ENCODE measurements at places on chromosomes 2 and 18.
A peak's percentile ranks its signal among the peaks of the same experiment; 100 is the strongest.

- DNase-seq, result no peak
These were observed 59.7 kb upstream of the DNMT3A start for GRCh38 chr2:25401307-25402026.

GRCh38 chr2:80475970-80476369, 171.4 kb upstream of the LRRTM1 start:
- no peak for DNase-seq

DNA sequence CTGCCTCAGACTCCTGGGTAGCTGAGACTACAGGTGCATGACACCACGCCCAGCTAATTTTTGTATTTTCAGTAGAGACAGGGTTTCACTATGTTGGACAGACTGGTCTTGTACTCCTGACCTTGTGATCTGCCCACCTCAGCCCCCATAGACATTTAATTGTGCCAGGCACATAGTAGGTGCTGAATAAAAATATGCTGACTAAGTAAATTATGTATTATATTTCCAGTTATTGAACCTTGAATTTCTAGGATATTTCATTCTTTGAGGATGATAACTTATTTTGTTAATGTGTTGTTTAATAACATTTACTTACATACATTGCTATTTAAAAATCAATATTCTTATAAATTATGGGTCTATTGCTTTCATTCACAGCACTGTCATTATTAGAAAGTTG, 190.4 kb upstream of the LRRTM4 start:
- DNase-seq, result no peak

DNA sequence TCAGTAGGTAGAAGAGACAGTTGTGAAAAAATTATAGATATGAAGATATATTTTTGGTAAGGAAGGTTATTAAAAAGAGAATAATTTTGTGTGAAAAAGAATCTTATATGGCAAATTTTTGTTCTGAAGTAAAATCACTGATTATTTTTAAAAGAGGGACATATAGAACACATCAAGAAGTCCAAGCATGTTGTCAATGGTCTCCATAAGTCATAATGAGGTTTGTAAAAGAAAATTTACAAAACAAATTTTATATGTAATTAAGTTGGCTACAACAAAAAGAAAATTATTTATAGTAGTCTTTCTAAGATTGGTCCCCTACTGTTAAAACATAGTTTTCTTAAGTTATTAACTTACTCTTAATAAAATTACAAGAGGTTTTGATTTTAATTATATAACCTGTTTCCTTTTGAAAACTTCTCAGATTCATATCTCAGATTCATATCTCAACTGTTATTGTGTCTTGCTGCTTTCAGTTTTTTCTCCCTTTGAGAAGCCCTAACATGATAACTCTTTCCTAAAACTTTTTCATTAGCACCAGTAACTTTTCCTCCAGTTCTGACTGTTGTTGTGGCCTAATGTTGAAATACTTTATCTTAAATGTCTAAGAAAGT, 81.2 kb downstream of the SH3YL1 start:
- DNase-seq, result no peak

DNA sequence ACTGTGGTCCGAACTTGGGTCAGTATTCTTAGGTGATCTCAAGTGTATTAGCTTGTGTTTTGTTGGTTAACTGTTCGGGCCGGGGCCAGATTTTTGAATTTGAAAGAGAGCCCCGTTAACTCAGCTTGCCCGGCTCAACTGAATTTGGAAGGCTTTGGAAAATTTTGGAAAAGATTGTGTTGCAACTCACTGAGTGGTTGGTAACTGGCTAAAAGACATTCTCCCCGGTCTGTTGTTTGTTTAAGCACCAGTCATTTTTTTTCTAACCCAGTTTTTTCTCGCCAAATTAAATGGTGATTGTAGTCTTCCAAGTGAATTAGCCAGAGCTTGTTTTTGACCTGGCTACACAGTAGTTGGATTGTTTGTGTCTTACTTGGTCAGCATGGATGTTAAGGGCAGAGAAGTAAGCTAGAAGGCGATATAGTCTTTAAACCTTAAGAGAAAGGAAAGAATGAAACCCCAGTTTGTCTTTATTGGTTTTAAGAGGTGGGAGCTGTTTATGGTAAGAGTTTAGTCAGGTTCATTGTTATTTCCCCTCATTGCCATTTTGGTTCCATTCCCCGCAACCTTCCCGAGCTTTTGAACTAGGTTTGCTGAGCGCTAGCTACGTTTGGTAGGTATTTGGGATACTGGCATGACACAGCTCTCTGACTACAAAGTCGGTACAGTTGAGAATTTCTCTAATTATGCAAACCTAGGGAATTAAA, 2.4 kb downstream of the MAP4K4 start:
- peak; percentile 73 for DNase-seq

DNA sequence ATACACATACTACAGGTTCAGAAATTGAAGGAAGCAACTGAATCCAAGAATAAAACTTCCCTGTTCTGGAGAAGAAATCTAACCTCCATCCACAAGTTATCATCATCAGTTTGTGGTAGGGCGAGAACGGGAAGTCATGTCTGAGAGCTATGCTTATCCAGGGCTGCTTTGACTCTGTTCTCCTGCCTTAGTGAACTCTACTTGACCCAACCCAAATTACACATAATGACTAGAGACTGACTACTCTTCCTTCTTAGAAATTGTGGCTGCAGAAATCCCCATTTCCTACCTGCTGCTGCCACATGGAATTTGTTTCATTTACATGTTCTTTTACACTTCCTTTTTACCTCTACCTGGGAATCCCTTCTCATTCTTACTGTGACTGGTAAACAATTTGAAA, 1102.6 kb upstream of the PIK3C3 start:
- DNase-seq, result no peak

DNA sequence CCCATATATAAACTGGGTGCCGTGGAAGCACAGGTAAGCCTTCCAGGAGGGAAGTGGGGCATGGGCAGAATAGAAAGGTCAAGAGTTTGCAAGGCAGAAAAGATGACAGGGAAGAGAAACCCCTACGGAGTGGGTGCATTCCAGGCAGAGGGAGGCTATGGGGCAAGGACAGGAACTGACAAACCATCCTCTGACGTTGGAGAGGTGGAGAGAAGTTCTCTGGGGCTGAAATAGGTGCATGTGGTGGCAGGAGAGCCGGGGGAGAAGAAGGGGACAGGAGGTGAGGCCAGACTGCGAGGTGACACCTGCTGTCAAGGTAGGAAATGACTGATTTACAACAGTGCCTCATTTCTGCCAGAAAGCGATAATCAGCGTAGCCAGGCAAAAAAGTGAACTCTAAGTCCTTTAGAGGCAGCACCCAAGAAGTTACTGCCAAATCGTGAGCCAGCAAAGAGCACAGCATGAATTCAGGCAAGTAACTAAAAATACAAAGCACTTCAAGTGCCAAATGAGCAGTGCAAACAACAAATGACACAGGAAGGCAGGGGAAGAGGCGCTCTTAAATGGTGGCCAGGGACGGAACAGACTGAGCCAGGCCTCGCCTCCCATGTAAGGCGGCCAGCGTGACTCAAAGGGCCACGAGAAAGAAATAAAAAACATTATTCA, 113.3 kb upstream of the ACVR1C start:
- no peak for DNase-seq

DNA sequence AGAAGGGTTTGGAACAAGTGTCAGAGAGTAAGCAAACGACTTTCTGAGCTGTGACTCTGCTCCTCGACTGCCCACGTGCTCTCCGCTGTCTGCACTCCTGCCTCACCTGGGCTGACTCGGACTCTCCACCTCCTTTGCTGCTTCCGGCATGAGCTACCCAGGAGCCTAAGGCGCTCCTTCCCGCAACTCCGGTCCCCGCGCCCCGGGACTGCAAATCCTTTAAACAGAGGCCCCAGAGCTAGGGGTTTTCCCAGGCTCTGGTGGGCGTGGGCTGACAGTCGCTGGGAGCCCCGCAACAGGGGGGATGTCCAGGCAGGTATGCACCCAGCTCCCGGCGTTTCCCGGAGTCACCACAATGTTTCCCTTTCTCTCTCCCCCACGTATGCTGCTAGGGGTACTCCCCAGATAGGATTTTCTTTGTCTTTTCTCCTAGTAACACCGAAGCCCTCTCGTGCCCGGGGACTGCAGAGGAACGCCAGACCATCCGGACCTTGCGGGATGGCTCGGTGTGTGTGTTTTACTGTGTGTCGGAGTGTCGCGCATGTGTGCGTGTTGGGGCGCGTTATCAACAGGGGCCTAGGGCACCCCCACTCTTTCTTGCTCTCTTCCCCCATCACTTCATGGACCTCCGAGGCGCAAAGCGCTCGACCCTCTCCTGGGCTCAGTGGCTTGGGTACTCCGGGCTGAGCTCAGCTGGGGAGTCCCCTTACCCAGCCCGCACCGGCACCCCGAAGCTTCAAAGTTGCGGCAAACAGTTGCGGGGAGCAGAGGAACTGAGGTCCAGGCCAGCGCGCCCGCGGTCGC, 691 bp upstream of the THSD7B start:
- no peak for DNase-seq

GRCh38 chr2:31693882-31694281, 113.1 kb upstream of the SRD5A2 start:
- DNase-seq, result no peak

DNA sequence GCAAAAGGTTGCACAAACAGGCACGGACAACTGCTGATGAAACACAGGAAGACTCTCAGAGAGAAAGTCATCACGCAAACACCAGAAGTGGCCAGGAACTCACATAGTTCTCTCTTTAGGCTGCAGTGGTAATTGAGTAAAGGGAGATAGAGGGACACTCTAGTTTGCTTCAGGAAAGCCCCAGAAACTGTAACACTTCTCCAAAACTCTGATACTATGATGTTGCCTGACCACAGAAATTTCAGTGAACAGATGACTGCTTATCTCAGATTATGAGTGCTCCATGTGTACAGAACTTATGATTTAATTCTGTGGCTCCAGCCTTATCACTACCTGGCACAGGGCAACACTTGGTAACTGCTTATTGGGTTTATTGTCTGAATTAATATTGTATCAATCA, 311.5 kb upstream of the GYPC start:
- DNase-seq, result no peak

- no peak for DNase-seq
These were observed 56.8 kb upstream of the MCFD2 start for GRCh38 chr2:46972438-46972837.

GRCh38 chr2:64359171-64359891, 94.6 kb upstream of the LGALSL start:
- DNase-seq, result no peak

GRCh38 chr2:181371195-181371594, 86.0 kb upstream of the ITGA4 start:
- DNase-seq, result no peak

DNA sequence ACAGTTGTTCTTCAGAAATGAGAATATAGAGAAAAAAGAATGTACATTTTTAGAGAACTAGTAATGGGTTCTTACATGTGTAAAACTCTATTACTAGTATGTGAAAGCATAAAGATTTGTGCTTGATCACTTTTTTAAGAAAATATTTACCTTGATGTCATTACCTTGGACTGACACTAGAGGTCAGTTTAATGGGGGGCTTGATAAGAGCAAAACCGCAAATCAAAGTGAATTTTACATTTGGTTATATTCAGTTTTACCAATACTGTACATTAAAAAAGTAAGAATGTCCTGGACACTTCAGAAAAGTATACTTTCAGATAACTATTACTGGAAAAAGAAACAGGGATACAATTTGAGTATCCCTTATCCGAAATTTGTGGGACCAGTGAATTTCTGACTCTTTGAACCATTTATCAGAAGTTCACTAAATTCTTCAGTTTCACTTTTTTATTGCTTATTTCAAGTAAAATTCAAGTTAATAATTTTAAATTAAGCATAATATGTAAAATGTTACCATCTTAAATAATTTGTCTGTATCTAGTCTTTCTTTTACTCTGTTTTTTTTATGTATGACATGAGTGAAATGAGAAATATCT, 1149.5 kb downstream of the DSC3 start:
- peak; percentile 26 for DNase-seq

GRCh38 chr2:15593327-15593705, 1.6 kb downstream of the DDX1 start:
- DNase-seq, result no peak

DNA sequence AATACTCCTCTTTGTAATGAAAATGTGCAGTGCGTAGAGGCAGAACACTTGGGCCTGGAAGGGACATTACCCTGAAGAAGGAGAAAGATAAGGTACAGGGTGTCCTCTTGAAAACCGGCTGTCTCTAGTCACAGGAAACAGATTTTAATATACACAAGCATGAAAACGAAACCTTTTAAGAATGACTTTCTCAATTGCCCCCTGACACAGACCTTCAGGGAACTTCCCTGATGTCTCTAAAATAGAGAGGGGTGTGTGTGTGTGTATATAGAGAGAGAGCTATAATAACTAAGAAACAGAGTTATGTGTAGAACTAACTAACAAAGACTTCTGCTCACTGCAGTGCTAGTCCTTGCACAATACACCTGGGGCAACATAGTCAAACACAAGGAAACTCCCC, 780.0 kb downstream of the CNTNAP5 start:
- no peak for DNase-seq

GRCh38 chr2:50018921-50019320, 864.6 kb upstream of the FSHR start:
- DNase-seq, result no peak
